ENCODE measurements at places on chromosomes 4 and X.

GRCh38 chr4:22238742-22239141 lies 277.1 kb downstream of the ADGRA3 start:
- no peak for DNase-seq

DNA sequence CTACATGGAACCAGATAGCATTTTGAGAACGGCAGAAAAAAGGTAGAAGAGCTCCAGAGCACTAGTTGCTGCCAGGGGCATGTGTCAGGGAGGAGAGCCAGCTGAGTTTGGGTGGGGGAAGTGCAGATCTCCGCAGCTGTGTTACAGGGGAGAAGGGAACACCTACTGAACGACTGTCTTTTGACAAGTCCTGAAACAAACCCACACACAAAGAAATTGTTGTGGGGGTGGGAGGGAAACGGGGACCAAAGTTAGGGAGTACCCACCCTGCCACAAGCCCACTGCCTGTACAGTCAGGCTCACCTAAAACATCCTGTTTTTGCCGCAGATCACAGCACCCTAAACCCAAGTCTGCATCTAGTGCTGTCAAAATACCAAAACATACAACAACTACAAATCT lies 55.5 kb downstream of the LEF1 start:
- no peak for DNase-seq

- DNase-seq = no peak
Measured at GRCh38 chrX:40880712-40881111, 145.4 kb upstream of the MED14 start.

GRCh38 chrX:30893206-30893605 lies 4.2 kb upstream of the TAB3 start:
- no peak for DNase-seq

DNA sequence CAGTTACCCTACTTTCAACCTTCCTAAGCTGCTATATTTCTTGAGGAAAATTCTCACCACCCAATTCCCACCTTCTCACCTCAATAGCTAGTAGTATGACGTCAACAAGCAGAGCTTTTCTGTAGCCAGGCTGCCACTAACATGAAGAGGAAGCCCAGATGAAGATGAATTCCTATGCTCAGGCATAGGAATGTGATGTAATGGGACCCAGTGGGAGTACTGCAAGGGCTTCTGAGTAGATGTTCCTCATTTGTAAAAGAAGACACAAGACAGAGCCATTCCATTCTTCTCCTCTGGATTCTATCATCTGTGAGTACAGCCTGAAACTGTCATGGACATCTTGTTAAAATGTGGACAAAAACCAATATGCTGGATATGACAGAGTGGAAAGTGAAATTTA lies 81.6 kb upstream of the KLF3 start:
- no peak for DNase-seq

GRCh38 chr4:140995058-140995457 lies 138.2 kb downstream of the RNF150 start:
- no peak for DNase-seq

GRCh38 chr4:163681208-163681821 lies 186.8 kb downstream of the TMA16 start:
- peak; percentile 9 for DNase-seq

DNA sequence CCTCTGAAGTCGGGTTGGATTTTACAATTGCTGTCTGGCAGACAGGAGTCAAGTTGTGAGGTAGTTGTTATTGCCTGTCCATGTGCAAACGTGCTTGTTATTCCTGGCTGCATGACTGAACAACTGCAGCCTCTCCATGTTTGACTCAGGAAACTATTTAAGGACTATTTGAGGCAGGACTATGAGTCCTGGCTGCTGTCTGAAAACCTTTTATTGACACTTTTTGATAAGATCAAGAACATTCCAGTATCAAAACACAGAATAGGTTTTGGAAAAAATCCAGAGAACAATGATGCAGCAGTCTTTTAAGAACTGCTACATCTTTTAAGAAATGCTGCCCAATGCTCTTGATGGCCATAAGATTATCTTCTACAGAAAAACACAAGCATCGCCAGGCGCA lies 10.0 kb upstream of the SPRY1 start:
- DNase-seq = no peak

DNA sequence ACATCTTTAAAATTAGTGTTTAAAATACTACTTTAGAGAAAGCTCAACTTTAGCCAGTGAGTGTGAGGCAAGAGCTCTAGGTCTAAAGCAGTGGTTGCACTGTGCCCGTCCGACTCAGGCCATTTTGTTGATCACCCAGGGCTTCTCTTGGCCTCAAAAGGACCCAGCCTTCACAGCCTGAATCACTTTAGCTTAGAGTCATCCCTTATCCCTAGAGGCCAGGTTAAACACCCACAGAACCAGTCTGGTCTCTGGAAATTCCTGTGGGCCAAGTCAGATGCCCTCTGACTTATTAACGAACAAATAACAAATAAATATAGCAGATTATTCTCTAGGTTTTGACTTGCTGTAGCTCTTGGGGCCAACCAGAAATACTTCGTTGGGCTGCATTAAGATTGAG lies 102.3 kb downstream of the WWC2 start:
- no peak for DNase-seq

DNA sequence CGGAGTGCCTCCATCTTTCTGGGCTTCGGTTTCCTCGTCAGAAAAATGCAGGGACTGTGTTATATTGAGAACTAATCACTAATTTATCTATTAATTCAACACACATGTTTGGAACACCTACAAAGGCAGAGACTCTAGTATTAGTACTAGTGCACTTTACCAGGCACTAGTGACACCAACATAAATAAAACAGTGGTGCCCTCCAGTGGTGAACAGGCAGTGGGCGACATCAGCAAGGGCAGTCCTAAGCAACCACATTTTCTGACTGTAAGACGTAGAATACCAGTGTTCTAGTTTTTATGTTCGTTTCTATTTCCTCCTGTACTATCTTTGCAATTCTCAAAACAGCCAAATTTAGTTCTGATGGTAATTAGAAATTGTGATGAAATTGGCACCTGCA lies 69.1 kb upstream of the UCP1 start:
- DNase-seq = no peak

- DNase-seq = no peak
Measured at GRCh38 chr4:69977582-69977981, 12.1 kb upstream of the CSN2 start.

DNA sequence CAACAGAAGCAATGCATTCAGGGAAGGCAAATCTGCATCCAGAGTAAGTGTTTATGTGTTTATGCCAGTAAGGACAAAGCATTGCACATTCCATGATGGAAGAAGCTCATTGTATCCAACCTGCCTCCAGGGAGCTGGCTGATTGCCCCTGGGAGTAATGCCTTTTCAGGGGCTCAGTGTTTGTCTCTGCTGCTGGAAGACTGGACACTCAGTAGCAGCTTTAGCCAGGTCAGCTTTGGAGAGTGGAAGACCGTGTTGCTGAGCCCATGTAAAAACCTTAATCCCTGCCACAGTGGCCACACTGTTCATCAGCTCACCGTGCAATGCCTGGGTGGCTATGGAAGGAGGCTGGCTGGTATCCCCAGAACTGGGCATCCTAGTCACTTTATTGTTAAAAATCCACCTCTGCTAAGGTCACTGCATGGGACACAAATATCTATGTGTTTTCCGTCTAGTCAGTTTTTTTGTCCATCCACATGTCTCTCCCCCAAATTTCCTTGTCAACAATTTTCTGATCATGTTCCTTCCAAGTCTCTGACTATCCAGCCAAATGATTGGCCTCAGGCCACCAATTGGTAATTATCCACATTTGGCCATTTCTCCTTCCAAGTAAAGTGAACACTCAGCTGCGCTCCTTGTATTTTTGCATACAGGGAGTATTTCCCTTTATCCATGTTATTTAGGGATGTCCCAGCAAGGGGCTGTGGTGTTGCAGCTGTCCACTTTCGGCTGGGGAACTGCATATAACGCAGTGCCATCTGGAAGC lies 2044.5 kb upstream of the AGA start:
- no peak for DNase-seq

DNA sequence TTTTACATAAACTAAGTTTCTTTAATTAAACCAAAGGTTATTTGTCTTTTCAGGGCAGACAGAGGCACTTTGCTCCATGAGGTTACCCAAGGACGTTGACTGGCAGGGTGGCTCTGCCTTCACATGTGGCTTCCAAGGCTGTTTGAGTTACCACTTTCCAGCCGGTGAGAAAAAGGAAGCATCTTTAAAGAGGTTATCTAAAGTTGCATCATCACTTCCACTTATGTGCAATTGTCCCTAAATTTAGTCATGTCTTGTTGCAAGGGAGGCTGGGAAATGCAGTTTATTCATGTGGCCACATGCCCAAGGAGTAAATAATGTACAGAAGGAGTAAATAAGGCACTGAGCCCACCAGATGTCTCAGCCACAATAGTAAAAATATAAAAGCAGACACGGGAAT lies 29.0 kb upstream of the RAP1GDS1 start:
- DNase-seq = no peak

- no peak for DNase-seq
Measured at GRCh38 chr4:181971411-181971810, 271.8 kb upstream of the TENM3 start.

- DNase-seq = no peak
Measured at GRCh38 chrX:38149016-38149415, 71.7 kb downstream of the SRPX start.

DNA sequence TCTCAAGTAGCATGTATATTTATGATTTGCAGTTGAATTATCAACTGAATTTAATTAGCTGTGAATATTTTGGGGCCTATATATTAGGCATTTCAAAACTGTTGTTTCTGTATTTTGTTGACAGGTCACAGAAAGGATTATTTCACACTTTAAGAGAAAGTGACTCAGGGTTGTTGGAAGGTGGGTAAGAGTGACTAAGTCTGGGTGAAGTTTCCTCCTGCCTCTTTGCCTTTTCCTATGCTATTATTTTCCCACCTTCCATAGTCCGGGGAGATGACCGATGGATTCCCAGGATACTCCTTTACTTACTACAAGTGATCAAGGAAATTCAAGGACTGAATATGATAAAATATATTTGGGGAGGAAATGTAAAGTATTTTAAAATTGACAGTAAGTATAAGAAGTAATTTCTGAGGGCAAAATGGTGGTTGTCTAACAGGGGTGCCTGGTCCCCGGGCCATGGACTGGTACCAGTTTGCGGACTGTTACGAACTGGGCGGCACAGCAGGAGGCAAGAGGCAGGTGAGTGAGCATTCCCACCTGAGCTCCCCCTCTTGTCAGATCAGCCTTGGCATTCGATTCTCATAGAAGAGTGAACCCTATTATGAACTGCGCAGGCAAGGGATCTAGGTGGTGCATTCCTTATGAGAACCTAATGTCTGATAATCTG lies 175.5 kb upstream of the GPRIN3 start:
- no peak for DNase-seq

DNA sequence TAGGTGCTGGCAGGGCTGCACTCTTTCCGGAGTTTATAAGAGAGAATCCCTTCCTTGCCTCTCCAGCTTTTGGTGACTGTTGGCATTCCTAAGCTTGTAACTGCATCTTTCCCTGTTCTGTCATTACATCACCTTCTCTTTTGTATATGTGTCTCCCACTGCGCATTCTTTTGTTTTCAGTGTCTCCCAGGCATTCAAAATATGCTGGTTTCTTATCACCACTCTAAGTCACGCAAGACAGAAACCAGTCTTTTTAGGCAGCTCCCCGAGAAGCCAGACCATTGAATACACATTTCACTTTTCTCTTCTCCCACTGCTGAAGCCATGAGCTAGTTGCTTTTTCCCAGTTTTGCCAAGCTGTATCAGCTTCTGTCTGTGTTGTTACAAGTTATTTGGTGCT lies 71.0 kb downstream of the LAS1L start:
- DNase-seq = no peak

DNA sequence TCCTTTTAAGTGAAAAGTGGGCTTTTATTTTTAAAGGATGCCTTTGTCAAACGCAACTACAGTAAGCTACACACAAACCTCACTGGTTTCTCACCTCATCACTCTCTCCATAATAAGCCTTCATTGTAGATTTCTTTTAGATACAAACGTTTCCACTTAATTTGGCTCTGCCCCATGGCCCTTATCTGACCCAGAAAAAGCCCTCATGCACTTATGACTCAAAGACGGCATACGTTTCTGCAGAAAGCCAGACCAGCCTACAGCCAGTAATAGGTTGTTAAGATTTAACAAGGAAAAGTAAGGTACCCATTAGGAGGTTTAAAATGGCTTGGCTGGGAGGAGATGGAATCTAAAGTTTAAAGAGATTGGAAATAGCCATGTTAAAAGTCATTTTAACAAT lies 914.6 kb upstream of the INTU start:
- DNase-seq = no peak

DNA sequence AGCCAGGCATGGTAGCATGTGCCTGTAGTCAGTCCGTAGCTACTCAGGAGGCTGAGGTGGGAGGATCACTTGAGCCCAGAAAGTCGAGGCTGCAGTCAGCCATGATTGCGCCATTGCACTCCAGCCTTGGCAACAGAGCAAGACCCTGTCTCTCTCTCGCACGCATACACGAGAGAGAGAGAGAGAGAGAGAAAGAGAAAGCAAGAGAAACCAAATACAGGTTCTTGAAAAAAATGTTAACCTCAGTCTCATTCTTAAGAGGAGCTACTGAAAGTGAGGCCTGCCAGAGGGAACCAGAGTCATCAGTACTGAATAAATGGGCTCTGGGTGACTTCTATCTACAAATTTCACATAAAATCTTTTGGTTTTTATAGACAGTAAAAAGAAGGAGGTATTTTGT lies 42.9 kb downstream of the KIAA0232 start:
- DNase-seq = no peak

DNA sequence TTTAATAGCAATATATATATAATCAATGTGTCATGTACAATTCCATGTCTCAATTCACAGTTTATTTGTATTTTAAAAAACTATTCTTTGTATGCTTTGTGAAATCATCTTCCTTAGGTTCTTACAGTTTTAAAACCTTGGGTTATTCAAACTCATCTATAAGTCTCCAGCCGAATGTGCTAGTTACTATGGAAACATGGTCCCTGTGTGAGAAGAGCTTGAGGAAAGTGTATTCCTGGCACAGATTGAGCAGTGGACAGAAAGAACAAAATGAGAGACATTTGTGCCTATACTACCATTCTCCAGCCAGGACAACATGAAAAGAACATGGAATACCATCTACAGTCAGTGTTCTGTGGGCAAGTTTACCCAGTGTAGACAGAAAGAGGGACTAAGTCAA lies 103.4 kb downstream of the EFHC2 start:
- no peak for DNase-seq

GRCh38 chr4:8403173-8403753 lies 37.3 kb downstream of the ACOX3 start:
- DNase-seq = peak; percentile 34

- DNase-seq = no peak
Measured at GRCh38 chrX:43785930-43786591, 96.2 kb downstream of the MAOB start.

GRCh38 chr4:106930522-106930921 lies 105.6 kb downstream of the DKK2 start:
- DNase-seq = no peak

DNA sequence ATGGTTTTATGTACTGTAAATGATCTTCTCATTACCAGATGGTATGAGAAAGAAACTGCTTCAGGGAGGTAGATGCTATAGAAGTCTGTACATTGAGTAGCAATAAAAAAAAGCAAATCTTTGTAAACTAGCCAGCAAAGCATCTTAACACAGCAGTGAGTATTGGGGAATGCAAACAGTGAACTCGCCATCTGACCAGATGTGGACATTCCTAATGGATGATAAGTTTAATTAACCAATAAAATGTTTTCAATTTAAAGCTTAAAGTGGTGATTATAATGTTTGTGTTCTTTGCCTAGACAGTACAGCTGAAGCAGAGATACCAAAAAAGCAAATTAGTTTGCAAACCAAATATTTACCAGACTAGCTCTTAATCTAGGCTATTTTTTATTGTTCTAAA lies 1144.2 kb downstream of the FAT4 start:
- DNase-seq = no peak
